WTC11 (cell line): ENCODE measurements at places on chromosomes 5 and 9.

- DNase-seq = no peak
Measured at GRCh38 chr9:109474170-109474569, 23.9 kb downstream of the PTPN3 start.

- DNase-seq = no peak
Measured at GRCh38 chr5:76765249-76765648, 49.3 kb downstream of the F2R start.

- DNase-seq = no peak
Measured at GRCh38 chr5:170508660-170509347, 5.0 kb downstream of the KCNIP1 start.

- DNase-seq = no peak
Measured at GRCh38 chr5:144547098-144547499, 376.4 kb downstream of the KCTD16 start.

- no peak for DNase-seq
Measured at GRCh38 chr9:7266911-7267595, 509.3 kb downstream of the KDM4C start.

DNA sequence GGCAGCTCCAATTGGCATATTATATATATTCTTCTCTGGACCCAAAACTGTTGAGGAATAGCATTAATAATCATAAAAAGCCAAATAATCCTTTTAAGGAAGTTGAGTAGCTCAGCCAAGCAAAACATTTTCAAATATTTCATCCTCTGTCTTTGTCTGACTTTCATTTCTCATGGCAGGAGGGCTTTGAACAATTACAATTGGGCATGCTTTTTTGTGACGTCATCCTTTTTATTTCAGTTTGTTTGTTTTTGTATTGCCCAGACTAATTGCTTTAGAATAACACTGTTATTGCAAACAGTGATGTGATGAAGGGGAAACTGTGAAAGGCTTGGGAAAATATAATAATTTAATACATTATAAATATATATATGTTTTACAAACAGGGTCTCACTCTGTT lies 65.2 kb upstream of the MAP1B start:
- no peak for DNase-seq

DNA sequence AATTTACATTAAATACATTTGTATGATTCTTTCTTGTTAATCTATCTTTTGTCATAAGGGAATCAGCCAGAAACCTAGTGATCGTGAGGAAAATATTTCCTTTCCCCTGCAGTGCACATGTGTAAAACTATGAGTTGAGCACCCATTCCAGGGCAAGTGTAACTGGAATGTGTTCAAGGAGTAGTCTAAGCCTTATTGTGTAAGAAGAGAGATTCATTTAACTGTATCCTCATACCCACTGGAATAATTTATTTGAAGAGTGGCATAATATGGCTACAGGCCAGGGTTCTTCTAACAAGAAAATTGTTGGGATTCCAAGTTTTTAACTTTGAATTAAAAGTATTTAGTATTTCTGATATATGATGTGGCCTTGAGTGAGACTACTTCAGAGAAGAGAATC lies 1692.7 kb downstream of the EFNA5 start:
- no peak for DNase-seq

DNA sequence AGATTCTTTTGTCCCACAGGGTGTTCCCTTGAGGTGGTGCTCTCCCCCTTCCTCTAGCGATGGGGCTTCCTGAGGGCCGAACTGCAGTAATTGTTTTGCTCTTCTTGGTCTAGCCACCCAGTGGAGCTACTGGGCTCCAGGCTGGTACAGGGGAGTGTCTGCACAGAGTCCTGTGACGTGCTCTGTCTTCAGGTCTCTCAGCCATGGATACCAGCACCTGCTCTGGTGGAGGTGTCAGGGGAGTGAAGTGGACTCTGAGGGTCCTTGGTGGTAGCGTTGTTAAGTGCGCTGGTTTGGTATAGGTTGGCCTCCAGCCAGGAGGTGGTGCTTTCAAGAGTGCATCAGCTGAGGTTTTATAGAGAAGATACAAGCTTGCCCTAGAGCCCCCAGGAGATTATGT lies 20.4 kb upstream of the CEP72 start:
- DNase-seq = no peak

DNA sequence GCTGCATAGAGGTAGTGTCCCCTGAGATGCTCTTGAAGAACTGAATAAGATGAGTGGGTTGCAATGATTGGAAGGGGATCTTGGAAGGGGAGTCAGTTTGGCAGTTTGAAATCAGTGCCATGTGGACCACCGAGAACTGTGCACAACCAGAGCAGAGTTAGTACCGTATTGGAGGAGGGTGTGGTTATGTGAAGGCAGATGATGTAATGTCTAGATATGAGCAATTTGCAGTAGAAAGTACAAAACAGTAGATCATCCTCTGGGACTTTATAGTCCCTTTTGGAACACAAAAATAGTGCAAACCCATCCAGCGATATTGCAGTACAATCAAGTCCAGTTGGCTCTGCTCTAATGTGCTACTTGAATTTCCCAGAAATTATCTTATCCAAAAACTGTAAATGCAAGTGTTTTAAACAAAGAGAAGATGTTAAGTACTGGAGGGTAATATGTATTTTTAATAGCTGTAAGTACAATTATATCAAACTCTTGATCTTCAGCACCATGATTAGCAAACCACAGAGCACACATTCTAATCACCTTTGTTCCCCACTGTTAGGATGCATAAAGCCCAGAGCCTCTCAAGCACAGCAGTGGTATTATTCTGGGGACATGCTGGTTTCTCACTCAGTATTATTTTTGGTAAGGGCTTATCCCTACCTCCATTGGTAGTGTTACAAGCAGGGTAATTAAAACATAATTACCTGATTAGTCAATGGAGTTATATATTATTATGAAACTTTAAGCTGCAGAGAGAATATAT lies 41.5 kb downstream of the MEGF10 start:
- DNase-seq = no peak

- DNase-seq = peak; percentile 68
Measured at GRCh38 chr9:132166599-132166998, 4.7 kb downstream of the NTNG2 start.

DNA sequence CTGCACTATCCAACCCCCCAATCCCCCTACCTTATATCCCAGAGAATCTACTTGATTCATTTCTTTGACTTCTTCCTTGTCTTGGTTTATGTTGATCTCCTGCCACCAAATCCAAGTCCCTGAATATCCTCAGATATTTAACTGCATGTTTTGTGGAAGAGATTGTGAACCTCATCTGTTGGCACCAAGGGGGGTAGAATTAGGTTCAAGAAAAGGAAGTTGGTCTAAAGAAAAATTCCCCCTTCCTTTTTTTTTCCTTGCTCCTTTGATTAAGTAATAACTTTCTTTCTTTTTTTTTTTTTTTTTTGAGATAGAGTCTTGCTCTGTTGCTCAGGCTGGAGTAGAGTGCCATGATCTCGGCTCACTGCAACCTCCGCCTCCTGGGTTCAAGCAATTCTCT lies 526 bp upstream of the CD14 start:
- no peak for DNase-seq

- DNase-seq = no peak
Measured at GRCh38 chr5:173743641-173744343, 127.3 kb upstream of the BOD1 start.

- DNase-seq = no peak
Measured at GRCh38 chr5:97778451-97778850, 595.4 kb upstream of the RIOK2 start.

DNA sequence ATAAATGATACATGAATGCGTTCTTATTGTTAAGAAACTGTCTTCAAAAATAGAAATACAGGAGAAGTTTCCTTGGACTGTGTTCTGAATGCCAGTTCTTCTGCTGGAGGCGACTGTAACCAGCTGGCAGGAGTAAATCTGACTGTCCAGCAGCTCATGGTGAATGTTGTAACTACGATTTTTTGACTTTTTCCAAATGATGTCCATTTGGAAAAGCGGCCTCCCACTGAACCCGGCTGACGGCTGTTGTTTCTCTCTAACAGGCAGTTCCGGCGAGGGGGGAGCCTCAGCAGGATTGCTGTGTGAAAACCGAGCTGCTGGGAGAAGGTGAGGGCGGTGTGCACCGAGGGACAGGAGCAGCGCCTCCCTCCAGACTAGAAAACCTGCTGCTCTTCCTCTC lies 91.9 kb downstream of the EHMT1 start:
- no peak for DNase-seq

DNA sequence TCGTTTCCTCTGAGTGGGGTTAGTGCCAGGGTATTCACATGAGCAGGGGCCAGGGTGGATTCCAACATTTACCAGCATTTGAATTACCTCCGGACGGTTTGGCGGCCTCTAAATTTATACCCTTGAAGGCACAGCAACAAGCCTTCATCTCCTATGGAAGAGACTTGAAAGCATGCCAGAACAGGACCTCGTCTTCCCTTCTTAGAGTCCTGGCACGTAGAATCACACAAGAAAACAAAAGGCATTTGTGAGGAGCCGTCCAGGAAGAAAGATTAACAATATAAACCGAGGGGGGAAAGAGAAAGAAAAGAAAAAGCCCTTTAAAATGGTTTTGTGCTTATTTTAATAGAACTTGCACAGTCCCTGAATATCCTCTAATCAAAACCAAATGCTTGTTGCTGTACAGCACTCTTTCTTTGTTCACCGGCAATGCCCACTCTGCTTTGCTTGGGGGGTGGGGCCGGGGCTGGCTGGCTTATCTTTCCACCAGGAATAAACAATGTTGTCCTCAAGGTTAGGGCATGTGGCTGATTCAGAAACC lies 575.8 kb upstream of the ZNF462 start:
- DNase-seq = no peak
